Nucleus accumbens (tissue), 56 donors: ENCODE measurements at places on chromosomes 13 and 19.

DNA sequence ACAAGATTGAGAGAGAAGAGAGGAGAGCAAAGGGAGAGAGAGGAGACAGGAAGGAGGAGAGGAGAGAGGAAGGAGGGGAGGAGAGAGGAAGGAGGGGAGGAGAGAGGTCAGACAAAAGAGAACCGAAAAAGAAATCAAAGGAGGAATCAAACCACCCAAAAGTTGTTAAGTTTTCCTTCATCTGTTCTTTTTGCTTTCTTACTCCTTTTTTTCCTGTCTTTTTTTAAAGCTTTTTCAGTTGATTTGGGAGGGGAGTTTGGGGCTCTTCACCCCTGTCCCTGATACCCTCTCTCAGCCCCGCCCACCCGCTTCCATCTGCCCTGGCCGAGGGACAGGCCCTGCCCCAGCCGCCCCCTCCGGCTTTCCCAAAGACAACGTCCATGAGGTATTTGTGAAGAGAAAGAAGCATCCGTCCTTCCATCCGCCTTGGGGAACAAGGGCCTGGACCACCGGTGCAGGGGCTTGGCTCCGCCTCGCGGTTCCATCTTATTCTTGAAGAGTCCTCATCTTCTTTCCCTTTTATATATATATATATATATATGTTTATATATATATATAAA is 13.3 kb downstream of the ZNF574 start:
- DNase-seq = no peak

GRCh38 chr19:38308006-38308766 is 4.1 kb downstream of the C19orf33 start:
- DNase-seq = no peak

DNA sequence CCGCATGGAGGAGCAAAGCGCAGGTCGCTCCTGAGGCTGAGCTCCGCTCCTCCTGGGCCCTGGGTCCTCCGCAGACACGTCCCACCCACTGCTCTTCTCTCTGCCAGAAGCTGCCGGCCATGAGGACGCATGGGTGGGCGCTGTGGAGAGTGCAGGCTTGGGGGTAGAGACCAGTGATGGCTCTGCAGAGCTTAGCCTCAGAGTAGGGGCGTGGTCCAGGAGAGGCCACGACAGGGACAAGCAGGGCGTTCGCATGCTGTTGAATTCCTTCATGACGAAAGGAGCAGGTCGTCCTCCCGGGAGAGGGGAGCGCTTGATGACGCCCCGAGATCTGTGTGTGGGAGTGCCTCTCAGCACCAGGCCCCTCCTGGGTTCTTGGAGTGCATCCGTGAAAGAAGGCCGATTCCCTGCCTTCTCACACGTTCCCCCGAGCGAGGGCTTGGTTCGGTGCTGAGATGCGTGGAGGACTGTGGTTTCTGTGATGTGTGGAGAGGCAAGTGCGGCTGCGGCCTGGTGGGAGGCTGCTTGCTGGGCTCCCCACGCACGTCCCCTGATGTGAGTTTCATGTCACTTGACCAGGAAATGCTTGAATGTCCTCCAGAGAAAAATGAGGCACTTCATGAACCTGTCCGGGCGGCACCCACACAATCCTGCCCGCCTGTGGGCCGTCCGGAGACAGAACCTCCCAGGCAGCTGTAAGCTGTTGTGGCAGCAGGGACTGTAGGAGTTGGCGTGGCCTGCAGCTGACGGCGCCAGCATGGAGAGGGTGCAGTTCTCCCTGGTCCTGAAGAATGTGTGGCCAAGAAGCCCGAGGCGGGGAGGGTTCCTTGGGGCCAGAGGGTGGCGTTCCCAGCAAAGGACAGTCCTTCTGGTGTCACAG is 4.5 kb downstream of the SF3A2 start:
- DNase-seq = no peak

DNA sequence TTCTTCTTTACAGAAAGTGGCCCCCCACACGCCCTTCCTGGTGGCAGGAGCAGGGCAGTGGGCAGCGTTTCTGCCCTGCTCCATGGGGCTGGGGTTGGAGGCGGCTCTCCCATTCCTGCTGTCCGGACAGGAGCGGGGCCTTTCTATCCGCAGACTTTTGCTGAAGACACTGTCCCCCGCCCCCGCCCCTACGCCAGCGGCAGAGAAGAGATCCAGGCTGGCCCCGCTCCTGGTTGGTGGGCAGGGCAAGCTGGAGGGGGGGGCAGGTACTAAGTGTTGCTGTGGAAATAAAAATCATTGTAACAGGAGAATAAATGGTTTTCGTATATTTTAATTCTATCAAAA is 81.7 kb downstream of the ZNF429 start:
- no peak for DNase-seq

GRCh38 chr13:77714119-77714755 is 16.8 kb downstream of the SLAIN1 start:
- no peak for DNase-seq

DNA sequence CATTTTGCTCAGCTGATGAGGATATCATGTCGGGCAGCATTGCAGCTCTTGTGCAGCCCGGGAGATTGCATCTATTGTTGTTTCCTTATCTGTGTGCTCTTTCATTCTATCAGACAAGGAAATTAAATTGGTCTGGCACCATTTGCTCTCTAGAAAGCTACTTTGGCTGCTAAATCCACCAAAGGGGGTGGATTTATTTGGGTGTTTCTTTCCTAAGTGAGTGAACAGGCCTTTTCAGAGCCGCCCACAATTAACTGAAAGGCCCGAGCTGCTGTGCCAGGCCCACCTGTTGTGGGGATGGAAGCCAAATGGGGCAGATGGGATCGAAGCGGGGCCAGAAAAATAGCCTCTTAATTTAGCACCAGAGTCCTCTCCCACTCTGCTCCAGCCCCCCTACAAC is 99.4 kb downstream of the DNAJC15 start:
- no peak for DNase-seq

GRCh38 chr19:48135411-48135810 is 24.8 kb upstream of the PLA2G4C start:
- no peak for DNase-seq

DNA sequence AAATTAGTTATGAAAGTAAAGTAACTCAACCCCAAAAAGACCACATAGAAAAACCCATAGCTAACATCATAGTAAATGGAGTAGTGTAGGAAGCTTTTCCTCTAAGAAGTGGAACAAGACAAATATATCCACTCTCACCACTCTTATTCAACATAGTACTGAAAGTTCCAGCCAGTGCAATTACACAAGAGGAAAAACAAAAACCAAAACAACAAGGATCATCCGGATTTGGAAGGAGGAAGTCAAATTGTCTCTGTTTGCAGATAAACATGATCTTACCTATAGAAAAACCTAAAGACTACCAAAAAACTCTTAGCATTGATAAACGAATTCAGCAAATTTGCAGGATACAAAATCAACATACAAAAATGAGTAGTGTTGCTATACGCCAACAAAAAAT is 8.5 kb upstream of the SIGLEC8 start:
- no peak for DNase-seq

DNA sequence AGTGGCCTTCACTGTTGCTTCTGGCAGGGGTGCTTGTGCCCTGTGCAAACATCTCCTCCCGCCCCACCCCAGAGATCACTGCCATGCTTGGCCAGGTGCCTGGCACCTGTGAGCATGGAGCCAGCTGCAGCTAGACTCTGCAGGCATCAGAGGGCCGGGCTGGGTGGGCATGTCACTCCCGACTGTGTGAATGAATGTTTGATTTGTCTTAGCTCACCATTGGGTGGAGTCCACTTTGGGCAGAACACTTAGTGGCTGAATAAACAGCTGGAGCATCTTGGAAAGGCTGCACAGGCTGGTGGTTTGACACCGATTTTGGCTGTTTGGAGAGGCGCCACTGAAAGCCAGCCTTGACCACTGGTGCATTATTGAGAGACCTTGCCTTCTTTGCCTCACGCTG is 267.3 kb downstream of the DLEU7 start:
- no peak for DNase-seq

DNA sequence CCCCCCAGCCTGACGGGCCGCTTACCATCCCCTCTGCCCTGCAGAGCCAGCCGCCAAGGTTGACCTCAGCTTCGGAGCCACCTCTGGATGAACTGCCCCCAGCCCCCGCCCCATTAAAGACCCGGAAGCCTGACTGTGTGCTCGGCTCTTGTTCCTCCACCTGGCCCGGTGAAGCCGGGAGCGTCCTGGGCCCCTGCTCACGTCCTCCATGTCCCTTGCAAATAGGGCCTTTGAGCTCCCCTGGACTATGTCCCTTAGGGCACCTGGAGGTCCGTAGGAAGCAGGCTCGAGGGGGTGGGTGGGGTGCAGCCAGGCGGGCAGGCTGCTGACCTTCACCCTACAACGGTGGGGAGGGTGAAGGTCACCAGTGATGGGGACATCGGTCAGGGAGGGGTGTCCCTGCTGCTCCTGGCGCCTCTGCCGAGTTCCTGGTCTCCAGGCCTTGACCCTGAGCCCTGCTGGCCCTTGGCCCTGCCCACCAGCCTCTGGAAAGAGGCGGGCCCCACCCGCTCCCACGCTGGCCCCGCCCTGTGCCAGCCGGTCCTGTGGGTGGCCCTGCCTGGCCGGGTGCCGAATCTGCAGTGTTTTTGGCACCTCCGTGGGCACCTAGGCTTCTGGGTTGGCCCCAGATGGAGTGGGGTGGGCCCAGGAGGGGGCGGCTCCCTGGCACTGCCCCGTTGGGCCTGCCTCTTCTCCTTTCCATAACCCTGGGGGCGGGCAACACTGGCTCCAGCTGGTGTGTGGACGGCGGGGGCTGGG is 3.3 kb downstream of the ATP5F1D start:
- DNase-seq = no peak

DNA sequence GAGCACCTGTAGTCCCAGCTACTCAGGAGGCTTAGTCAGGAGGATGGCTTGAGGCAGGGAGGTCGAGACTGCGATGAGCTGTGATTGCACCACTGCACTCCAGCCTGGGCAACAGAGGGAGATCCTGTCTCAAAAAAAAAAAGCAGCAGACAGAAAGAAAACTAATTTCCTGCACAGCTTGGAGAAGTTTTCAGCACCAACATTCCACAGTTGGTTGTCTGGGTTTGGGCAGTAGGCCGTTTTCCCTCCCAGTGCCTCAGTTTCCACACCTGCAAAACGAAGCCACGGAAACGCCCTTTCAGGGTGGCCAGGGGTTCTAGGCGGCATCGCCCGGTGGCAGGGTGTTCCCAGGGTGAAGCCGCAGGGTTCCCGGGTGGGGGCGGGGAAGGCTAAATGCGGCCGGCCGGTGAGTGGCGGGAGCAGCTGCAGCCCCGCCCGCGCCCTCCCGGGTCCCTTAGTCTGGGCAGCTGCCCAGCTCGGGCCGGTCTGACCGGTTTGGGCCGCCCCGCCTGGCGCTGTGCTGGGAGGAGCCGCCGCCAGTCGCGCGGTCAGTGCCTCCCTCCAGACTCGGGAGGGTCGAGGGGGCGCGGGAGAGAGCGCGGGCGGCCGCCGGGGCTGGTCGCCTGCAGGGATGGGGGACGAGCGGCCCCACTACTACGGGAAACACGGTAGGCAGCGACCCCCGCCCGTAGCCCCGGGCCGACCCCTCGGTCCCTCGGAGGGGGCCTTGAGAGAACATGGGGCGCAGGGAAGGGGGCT is at the start of gene SLC44A2:
Gene SLC44A2 (plus strand): TSS at position 551 of the 759 bp plus-strand sequence. CDS start 81 bp downstream, at position 632.
- DNase-seq = peak; percentile 40

GRCh38 chr13:113746143-113746525 is 12.9 kb upstream of the TMEM255B start:
- no peak for DNase-seq

GRCh38 chr13:114099918-114100445 is 32.4 kb downstream of the RASA3 start:
- no peak for DNase-seq

GRCh38 chr13:69657676-69658075 is 449.9 kb upstream of the ATXN8OS start:
- DNase-seq = no peak

GRCh38 chr13:40755082-40755700 is 15.8 kb downstream of the MRPS31 start:
- no peak for DNase-seq

GRCh38 chr13:66675620-66676019 is 554.5 kb downstream of the PCDH9 start:
- DNase-seq = no peak

GRCh38 chr13:110449219-110450015 is 112.1 kb downstream of the RAB20 start:
- DNase-seq = no peak

DNA sequence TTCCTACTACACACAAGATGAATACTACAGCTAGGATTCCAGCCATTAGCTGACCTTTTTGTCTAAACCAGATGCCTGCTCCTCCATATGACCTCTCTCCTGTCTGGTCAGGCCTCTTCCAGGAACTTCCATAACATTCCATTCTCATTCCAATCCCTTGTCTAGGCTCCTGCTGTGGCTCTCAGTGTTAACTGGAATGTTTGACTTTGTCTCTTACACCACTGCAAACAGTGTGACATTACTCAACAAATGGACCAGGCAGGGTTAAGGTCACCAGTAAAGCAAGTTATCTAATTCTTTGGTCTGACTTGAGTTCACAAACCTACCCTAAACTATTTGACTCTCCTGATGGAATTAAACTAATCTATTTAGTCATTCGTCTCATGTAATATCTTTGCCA is 2.1 kb upstream of the GPC6 start:
- no peak for DNase-seq

GRCh38 chr19:49801966-49802661 is 11.0 kb downstream of the FUZ start:
- peak; percentile 82 for DNase-seq

DNA sequence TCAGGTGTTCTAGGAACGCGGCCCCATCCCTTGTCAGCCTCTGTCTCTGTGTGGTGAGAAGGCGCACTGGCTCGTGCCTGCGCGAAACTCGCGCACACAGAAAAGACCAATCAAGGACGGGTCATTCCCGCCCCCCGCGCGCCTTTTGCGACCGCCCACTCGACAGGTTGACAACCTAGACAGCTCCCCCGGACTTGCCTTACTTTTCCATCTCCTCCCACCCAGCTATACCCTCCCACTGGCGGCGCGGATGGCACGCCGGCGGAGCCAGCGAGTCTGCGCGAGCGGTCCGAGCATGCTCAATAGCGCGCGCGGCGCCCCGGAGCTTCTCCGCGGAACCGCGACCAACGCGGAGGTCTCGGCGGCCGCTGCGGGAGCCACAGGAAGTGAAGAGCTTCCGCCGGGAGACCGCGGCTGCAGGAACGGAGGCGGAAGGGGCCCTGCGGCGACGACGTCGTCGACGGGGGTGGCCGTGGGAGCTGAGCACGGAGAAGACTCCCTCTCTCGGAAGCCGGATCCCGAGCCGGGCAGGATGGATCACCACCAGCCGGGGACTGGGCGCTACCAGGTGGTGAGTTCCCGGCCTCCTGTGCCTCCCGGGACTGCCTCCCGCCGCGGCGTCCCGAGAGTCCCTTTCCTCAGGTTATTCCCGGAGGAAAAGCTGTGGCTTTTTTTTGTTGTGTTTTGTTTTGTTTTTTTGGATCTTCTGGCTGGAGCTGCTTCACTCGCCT is at the start of gene NDFIP2:
Gene NDFIP2 (plus strand): TSS at position 202 of the 731 bp plus-strand sequence. CDS start 49 bp downstream, at position 251.
- DNase-seq = peak; percentile 87
